ENCODE measurements at places on chromosomes 6 and 20. TPM values are rescaled to one million over a fixed set of nuclear protein-coding genes. Genes with fewer than 3 reads are reported as not detected.

- no peak for DNase-seq
These were observed 89.0 kb downstream of the MAFB start for GRCh38 chr20:40599987-40600386.

GRCh38 chr20:21519136-21519584 is 5.3 kb upstream of the NKX2-2 start:
- DNase-seq, result no peak

GRCh38 chr6:26003102-26003694 is 40.6 kb downstream of the TRIM38 start:
- peak; percentile 65 for DNase-seq

- no peak for DNase-seq
These were observed 72.4 kb upstream of the TBC1D7 start for GRCh38 chr6:13400772-13401171.

- DNase-seq, result no peak
These were observed 313.3 kb downstream of the RNGTT start for GRCh38 chr6:88650029-88650619.

- DNase-seq, result no peak
These were observed 122.6 kb upstream of the SHLD1 start for GRCh38 chr20:5627463-5628050.

DNA sequence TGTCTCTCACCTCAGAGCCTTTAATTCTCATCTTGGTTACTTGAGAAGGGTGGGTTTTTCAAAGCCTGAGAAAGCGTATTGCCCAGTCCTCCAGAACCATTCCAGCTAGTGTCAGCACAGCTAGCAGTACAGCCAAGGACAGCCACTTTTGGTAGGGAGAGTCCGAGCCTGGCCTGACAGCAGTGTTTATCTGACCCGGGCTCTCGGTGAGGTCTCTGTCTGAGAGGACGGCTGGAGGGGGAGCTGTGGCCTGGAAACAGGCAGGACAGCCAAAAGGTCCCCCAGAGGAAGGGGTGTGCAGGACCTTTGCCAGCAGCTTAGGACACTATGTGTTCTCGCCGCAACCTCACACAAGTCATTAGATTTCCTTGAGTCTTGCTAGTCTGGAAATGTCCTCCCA is 38.8 kb downstream of the LYRM2 start:
- no peak for DNase-seq

GRCh38 chr20:15654208-15654649 is 919.0 kb downstream of the KIF16B start:
- DNase-seq, result no peak

DNA sequence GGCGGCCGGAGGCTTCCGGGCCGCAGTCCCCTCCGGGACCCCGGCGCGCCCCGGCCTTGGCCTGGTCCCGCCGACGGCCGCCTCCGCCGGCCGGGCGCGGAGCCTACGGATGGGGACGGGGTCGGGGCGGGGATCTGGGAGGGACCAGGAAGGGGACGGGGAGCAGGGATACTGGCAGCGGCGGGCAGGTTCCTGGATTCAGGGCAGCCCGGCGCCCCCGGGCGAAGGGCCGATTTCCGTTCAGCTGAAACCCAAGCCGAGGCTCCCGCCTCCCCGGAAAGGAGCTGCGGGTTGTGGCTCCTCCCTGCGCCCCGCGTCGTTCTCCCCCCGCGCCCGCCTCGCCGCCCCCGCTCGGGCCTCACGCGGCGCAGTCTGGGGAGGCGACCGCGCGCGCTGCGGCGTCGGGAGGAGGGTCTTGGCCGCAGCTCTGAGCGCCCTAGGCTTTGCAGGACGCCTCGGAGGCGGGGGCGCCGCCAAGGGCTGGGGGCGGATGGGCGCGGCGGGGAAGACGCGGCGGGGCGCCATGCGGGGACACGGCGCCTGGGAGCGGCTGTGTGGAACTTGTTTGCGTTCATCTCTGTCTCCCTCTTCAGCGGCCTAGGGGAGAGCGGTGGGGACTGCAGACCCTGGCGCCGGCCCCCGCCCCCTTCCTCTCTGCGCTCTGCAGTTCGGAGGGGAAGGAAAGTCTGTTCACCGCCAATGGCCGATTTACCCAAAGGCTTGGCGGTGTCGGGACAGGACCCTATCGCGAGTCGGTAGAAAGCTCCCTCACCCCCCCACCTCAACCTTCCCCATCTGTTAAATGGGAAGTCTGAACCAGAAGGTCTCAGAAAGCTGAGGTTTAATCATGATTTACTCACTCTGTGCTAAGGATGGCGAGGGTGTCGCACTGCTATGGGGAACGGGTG is 22.7 kb upstream of the TMEM181 start:
- peak; percentile 10 for DNase-seq

GRCh38 chr6:114888241-114888640 is 545.4 kb upstream of the HS3ST5 start:
- DNase-seq, result no peak

GRCh38 chr6:20808924-20809323 is 274.7 kb downstream of the CDKAL1 start:
- no peak for DNase-seq

- no peak for DNase-seq
These were observed 40.1 kb downstream of the RNF217 start for GRCh38 chr6:125002406-125002741.

- no peak for DNase-seq
These were observed 120.7 kb upstream of the ADGRF1 start for GRCh38 chr6:47162793-47163192.

- no peak for DNase-seq
These were observed 300.1 kb downstream of the CDH26 start for GRCh38 chr20:60258255-60258863.

GRCh38 chr6:44053760-44054556 is 73.3 kb downstream of the MRPL14 start:
- no peak for DNase-seq

- DNase-seq, result no peak
These were observed 6.2 kb downstream of the BPIFB3 start for GRCh38 chr20:33059741-33060390.

DNA sequence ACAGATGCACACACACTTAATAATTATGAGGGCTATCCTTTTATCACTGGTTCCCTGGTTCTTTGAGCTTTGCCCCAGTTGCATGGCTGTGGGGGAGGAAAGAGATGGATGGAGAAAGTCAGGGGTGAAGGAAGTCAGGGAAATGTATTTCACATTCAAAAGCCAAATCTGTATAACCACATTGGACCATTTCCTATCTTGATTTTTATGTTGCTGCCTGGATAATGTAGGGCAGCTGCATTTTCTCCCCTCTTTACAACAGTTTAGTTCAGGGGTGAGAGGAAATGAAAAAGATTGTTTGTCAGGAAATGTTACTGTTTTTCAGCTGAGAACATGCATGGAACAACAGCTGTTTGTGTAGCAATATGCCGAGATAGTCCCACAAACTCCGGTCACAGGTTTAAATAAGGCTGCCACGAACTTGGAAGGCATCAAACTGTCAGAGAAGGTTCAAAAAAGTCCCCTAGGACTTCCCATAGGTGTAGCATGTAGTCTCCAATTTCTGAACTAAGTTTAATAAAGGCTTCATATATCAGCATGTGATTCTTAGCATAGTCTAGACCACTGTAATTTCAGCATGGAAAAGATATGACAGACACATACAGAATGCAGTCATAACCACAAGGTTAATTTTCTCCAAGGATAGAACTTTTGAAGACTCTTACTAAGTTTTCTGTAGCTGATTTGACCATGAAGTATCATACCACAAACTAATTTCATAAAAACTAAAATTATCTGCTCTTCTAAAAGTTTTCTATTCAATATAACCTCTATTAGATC is 82.1 kb upstream of the COL21A1 start:
- DNase-seq, result no peak

GRCh38 chr6:107582086-107582485 is 92.2 kb downstream of the SOBP start:
- no peak for DNase-seq

- DNase-seq, result no peak
These were observed 129.4 kb upstream of the AFDN start for GRCh38 chr6:167697316-167697715.

DNA sequence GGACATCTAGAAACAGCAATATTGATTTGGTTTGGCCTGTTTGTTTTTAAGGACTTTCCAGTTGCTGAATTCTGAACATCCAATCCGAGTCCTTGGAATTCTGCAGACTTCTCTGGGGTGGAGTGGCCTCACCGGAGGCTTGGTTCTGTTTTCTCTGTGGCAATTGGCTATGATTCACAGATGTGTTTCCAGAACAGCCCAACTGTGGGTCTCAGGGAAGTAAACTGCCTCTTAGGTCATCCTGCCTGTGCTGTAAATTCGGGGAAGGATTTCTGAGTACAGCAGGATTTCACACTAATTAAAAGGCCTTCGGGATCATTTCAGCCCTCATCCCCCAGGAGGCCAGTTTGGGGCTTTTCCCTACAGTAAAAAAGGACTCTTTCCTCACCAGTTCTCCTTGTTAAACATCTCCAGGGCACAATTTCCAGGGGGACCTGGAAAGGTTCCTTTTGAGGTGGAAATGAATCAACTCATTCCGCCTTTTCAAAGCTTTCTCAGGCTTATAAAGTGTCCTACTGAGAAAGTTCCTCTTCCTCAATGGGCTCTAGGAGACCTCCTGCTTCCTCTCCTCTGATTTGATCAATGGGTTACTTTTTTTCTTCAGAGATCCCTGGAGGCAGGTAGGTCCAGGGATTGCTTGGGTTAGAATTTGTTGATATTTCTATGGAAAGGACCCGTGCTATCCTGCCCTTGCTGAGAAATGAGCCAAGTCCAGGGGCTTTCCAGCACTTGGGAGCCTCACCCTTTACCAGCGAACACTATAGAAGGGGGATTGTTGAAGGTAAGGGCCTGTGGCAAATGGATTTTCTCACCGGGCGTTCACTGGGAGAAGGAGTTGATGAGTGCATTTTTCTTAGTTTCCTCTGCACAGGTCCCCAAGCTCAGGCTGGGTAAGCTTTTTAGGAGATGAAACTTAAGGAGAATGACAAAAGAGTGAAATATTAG is 114.6 kb downstream of the CLIC5 start:
- DNase-seq, result no peak

The LY6G6C gene
- not detected for total RNA-seq

The TRMT6 gene
- 35.8 TPM for total RNA-seq

The ZSCAN23 gene
- total RNA-seq, result 0.63 TPM

The PTPRA gene
- total RNA-seq, result 57.8 TPM

The CCN5 gene
- total RNA-seq, result not detected

The ECHDC1 gene
- 66.3 TPM for total RNA-seq

The OVOL2 gene
- not detected for total RNA-seq

The BEND6 gene
- total RNA-seq, result not detected

The DPPA5 gene
- not detected for total RNA-seq

All from CD8-positive, alpha-beta memory T cell (primary cell).